ENCODE measurements at places on chromosomes 1 and 21.

GRCh38 chr1:93702111-93702827 lies 20.6 kb upstream of the BCAR3 start:
- no peak for DNase-seq

DNA sequence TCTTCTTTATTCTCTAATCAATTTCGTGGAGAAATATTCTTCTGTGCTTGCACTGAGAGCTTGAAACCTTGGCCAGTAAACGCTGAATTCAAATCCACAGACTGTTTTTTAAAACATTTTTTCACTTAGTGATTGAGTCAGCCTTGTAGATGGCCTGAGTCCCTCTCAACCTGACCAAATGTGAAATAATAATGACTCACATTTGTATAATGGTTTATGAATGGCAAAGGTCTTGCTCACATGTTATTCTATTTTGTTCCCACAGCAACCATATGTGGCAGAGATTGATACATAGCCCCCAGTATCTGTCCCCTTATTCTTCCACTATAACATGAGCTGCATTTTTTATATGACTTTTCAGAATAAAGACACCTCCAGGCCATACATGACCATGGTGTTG lies 47.8 kb upstream of the CCDC190 start:
- no peak for DNase-seq

- DNase-seq, result no peak
Measured at GRCh38 chr1:244405856-244406255, 45.9 kb downstream of the ADSS2 start.

- DNase-seq, result no peak
Measured at GRCh38 chr21:44996983-44997936, 57.4 kb downstream of the SLX9 start.

- no peak for DNase-seq
Measured at GRCh38 chr1:160363951-160364735, 2.7 kb upstream of the NHLH1 start.

DNA sequence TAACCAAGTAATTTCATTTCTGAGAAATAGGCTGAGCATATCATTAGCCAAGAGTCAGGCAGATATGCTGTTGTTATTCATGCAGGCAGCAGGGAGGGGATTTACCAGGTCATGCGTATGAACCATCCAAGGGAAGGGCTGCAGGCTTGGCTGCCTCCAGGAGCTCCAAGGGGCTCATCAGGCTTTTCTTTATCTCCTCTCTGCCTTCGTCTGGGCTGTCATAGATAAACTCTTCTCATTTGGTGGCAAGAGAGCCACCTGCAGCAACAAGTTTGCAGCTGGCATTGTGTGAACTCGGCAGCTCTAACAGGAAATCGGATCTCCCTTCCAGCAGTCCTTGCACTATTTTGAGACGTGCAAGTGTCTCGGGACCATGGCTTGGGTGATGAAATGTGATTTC lies 7.5 kb downstream of the CCDC27 start:
- no peak for DNase-seq

DNA sequence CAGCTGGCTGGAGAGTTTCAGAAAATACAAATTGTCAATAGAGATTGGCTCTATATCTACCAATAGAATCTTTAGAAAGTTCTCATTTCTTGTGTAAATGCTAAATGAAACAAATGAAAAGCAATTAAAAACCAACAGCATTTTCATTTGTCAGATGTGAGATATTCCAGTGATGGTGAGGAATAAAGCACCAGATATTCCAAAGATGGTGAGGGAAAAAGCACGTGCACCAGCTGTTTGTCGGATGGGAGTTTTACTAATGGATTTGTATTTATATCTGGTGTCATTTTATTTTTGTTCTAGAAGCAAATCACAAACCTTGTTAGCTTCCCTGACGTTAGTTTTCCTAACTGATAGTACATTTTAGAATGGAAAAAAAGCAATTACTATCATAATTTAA lies 188.8 kb downstream of the PCP4 start:
- DNase-seq, result no peak

- no peak for DNase-seq
Measured at GRCh38 chr1:221689138-221689537, 52.8 kb downstream of the DUSP10 start.

DNA sequence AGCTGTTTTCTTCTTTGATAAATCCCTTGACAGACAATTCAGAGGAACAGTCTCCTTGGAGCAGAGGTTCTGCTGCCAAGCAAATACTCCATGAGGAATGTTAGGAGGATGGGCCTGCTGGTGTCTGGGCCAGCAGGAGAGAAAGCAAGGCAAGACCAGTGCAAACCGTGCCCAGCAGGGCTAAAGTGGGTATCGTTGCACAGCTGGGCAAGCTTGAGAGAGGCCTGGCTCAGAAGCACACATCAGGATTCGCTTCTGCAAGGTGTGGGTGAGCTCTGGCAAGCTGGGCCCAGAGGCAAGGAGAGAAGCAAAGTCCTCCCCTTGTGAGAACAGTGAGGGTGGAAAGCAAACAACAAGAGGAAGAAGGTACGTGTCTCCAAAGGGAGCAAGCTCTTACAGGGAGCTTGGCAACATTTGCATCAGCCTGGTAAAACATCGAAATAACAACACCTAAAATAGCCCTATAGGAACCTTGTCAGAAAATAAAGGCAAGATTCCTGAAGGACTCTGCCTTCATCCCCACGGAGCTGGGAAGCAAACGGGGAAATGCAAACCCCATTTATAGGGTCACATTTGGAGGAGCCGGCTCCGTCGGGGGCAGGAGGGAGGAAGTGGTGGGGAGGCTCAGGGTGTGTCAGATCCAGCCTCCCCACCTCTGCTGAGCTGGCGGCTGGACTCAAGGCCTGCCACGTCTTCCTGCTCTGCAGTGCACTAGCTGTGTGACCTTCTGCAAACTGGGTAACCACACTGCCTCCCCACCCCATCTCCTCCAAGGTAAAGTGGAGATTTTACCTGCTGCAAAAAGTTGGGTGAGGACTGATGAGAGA lies 62.3 kb upstream of the HIVEP3 start:
- no peak for DNase-seq

- no peak for DNase-seq
Measured at GRCh38 chr21:15164678-15165303, 100.0 kb upstream of the NRIP1 start.

- DNase-seq, result peak; percentile 47
Measured at GRCh38 chr1:59146651-59147358, 150.1 kb upstream of the FGGY start.

GRCh38 chr21:33078907-33079582 lies 9.1 kb downstream of the OLIG1 start:
- DNase-seq, result no peak

GRCh38 chr1:69967245-69967766 lies 238.1 kb downstream of the LRRC40 start:
- DNase-seq, result no peak

- DNase-seq, result no peak
Measured at GRCh38 chr1:164846731-164847691, 288.0 kb downstream of the PBX1 start.

- DNase-seq, result no peak
Measured at GRCh38 chr1:42680055-42680454, 2.2 kb upstream of the YBX1 start.

- no peak for DNase-seq
Measured at GRCh38 chr1:70376196-70376595, 21.7 kb upstream of the ANKRD13C start.

- no peak for DNase-seq
Measured at GRCh38 chr1:8015036-8015808, 10.9 kb downstream of the ERRFI1 start.

DNA sequence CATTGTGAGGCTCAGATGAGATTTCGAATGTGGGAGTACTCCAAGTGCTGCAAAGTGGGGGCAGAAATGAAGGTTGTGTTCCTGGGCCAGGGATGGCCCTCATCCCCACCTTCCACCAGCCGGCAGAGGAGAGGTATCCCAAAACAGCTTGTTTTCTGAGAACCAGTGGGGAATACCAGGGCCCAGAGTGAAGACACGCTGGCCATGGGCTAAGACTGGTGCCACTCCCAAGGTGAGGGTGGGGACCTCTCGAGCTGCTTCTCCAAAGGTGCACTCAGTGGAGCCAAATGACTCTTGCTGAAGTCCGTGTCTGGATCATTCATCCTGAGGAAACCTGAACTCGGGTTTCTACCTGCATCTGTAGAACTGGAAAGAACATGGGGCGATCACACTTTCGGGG lies 22.1 kb downstream of the KCNA2 start:
- DNase-seq, result no peak

DNA sequence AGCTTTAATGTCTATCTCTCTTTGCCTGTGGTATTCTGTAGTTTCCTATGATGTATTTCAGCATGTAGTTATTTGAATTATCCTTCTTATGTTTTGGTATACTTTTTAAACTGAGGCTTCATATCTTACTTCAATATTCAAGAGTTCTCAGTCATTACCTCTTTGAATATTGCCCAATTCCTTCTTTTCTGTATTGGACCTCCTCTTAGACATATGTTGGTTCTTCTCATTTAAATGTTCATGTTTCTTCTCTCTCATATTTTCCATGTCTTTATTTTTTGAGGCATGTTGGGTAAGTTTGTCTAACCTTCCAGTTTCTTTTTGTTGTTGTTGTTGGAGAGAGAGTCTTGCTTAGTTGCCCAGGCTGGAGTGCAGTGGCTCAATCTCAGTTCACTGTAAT lies 140.6 kb downstream of the MRPS6 start:
- DNase-seq, result no peak

DNA sequence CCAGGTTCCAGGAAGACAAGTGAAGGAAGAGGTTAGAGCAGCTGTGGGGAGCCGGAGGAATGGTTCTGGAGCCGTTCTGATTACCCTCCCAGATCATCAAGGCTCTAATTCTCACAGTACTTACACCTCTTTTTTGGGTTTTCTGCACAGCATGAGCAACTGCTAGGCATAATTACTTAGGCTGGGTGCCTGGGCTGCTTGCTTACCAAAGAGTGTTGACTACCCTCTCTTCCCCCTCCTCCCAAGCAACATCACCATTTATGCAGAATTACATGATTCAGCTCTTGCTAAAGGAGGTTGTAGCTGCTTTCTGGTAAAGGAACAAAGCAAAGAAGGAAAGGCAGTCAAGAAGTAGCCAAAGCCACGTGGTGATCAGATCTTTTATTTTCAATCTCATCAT lies 397.2 kb downstream of the KCNH1 start:
- DNase-seq, result no peak

GRCh38 chr1:43194509-43194908 lies 22.4 kb downstream of the CFAP57 start:
- no peak for DNase-seq

DNA sequence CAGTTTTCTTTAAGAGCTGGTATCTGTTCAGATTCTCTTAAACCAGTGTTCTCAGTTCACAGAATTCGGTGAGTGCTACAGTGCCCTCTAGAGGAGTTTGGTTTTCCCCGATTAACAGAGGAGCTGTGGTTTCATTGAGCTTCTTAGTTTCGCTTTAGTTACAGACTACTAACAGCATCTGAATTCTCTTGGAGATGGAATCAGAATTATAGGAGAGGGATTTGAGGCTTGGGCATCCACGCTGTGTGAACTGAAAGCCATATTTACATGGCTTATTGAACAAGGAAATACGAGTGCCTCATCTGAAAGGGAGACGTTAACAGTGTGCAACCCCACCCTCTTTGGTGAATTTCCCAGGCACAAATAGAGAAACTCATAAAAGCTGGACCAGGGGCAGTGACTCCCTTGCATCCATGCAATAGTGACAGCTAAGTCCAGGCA lies 202.0 kb downstream of the USH2A start:
- DNase-seq, result no peak

DNA sequence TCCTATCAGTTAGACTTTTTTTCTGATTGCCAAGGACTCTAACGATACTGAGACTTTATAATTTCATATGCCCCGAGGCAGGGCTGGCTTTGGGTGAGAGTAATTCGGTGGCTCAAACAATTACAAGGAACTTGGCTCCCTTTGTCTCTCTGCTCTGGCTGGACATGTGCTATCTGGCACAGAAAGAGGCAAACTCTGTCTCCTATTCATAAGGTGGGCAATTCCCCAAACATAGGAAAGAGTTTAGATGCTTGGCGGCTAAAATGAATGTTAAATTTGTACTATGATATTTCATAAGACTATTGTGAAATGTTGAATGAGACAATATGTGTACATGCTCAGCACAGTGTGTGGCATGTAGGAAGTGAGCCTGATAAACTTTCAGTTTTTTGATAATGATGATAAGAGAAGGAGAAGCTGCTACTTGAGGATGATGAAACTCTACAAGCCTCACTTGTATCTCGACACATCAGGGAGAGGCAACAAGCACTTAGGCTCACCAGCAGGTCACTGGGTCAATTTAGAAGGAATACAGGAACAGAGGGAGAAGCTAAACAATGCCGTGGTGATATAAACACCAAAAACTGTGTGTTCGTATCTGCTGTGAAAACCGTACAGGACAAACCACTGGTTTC lies 12.6 kb upstream of the NTPCR start:
- no peak for DNase-seq

GRCh38 chr1:99756598-99756997 lies 9.8 kb downstream of the FRRS1 start:
- no peak for DNase-seq

DNA sequence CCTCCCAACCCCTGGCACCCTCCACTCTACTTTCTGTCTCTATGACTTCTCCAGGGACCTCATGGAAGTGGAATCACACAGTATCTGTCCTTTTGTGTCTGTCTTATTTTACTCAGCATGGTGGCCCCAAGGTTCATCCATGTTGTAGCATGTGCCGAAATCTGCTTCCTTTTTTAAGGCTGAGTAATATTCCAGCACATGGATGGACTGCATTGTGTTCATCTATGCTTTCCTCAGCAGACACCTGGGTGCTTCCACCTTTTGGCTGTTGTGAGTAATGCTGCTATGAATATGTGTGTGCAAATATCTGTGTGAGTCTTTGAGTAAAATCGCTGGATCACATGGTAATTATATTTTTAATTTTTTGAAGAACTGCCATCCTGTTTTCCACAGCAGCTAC lies 1.6 kb upstream of the PFKL start:
- no peak for DNase-seq
